ENCODE measurements at places on chromosomes 3 and 15.
A peak's percentile ranks its signal among the peaks of the same experiment; 100 is the strongest.

DNA sequence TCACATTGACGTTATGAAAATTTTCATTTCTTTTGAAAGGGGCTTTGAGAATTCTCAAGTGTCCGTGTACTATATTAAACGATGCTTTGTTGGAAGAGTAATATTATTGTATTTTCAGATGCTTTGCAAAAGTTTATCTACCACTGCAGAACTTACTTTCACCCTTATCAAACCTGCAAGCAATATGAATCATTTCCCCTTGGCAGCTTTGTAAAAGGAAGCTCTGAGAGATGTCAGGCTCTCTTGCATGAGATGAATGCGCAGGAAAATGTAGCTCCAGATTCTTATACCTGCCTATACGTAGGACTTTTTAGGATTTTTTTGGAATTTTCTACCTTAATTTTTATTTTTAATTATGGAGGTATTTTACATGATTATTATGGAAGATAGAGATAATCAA lies 34.5 kb downstream of the GPD1L start:
- no peak for DNase-seq

DNA sequence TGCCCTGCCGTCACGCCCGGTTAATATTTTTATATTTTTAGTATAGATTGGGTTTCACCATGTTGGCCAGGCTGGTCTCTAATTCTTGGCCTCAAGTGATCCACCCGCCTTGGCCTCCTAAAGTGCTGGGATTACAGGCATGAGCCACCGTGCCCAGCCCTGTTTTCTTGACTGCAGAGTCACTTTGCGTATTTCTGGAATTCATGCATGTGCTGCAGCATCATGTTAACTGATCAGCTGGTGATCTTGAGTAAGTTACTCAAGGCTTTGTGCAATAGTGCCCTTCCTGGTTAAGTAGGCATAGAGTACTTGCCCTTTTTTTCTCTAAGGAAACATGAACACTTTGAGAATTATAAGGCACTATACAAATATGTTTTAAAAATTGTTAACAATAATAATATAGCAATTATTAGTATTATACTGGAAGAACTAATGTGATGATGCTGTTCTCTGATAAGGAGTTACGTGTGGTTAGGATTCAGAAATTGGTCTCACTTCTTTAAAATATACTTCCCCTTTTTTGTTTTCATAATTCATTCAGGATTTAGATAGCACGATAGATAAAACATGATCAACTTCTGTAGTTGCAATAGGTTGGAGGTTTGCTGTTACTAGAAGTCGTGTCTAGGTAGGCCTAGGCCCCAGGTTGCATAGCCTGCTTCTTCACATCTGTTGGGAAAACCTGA lies 33.6 kb downstream of the GPR171 start:
- DNase-seq = no peak

DNA sequence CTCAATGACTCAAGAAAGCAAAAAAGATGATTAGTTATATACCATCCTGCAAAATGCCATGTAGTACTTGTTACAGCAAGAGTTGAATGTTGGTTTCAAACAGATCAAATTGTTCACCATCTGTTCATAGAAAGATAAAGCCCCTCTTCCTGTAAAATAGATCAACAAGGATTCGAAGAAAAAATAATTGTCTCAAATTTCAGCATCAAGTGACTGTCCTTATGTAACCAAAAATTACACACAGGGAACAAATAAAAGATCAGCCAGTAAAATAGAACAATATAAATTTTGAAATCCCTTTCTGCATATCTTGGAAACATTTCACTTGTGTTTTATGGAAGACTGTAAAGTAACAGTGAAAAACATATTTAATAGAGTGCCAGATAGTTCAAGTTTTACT lies 165.1 kb upstream of the STAC start:
- no peak for DNase-seq

- DNase-seq = no peak
Observed at GRCh38 chr3:160827516-160827915, 71.5 kb downstream of the PPM1L start.

GRCh38 chr3:24224666-24225384 lies 269.8 kb downstream of the THRB start:
- no peak for DNase-seq

DNA sequence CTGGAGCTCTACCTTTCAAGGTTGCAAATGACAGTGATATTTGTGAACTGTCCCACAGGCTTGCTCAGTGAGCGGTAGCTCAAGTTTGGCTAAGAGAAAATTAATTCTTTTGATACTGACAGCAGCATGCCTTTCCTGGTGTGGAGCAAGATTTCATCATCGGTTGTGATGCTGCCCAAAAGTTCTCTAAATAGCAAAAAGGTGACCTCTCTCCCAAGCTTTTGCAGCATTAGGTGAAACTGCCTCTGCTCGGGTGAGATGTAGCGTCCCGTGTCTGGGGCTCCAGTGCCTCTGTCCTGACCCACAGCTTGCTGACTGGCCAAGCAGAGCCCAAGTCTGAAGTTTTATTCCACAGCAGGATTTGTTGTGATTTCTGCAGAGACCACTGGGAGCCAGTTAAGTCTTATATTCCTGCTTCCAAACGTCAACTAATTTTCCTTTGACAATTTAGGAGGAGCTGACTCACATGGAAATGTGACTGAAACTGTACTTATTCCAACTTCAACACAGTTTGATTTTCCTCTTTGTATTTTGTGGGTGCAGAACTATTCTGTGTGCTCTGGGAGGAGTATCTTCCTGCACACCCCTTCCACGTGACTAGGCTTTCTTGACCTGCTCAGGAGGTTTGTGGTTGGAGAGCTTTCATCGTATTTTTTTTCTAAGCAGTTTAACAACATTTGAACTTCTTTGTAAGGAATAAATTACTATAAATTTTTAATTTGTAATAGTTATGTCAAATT lies 5.9 kb downstream of the SYNM start:
- no peak for DNase-seq

GRCh38 chr3:111594205-111594604 lies 941 bp downstream of the ZBED2 start:
- no peak for DNase-seq

DNA sequence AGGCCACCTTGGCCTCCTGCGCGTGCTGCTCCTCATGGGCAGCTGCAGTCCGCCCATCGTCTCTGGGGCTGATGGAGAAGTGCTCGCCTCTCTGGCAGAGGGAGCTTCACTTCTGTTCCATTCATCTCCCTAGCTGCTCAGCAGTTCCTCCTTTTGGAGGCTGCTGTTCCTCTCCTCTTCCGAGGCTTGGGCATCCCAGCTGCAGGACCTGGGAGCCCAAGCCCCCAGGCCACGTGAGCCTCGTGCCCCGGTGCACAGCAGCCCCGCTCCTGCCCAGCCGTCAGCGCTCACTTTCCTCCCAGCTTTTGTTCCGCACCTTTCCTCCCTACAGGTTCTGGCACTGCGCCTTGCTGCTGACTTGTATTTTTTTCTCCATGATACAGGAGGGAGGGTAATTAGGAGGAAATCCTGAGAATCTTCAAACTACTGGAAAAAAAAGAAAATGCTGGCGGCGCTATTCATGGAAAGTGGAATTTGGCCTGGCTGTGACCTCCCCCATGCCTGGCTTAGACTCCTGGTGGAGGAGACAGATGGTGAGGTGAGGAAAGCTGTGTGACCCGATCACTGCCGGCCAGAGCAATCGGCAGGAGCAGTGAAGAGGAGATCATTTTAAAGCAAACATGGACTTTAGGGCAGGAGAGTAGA lies 210.1 kb downstream of the CHST2 start:
- no peak for DNase-seq

DNA sequence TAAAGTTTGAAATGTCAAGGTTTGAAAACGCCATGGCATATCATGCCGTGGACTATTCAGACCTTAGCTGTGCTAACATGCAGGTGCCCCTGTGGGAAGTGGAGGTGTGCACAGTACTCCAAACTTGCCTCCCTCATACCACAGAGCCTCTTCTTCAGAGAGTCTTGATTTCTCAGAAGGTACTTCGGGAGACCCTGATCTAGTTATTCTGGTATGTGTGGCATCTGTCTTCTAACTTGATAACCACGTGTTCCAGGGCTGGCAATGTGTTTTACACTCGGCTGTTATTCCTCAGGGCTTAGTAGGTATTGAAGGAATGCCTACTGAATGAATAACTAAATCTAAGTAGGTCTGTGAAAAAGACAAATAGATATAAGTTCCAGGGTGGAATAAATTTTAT lies 309.9 kb downstream of the CLSTN2 start:
- no peak for DNase-seq

- DNase-seq = no peak
Observed at GRCh38 chr3:69542805-69543429, 157.0 kb upstream of the FRMD4B start.

GRCh38 chr3:192929755-192930547 lies 12.3 kb upstream of the MB21D2 start:
- DNase-seq = no peak

- DNase-seq = peak; percentile 93
Observed at GRCh38 chr3:42979044-42979972, at the start of gene GASK1A. TSS of gene GASK1A (plus strand) at chr3:42979311. CDS start at chr3:42979643, 332 bp downstream.

GRCh38 chr15:80839764-80840130 lies 60.6 kb downstream of the CEMIP start:
- no peak for DNase-seq

DNA sequence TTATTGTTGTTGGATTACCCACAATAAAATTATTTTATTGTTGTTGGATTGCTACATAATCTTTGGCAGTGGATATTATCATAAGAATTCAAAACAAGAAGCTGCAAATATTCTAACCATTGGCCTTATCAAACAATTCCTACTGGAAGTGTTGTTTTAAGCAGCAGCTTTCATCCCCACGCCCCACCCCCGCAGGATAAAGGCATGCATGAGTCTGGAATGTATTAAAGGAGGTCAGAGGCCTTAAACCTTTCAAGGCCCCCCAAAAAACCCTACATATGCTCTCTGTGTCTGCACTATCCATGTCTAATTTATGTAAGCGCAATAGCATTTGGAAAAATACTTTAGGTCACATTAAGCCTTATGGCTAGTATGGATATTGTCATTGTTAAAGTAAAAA lies 23.1 kb downstream of the P3H2 start:
- no peak for DNase-seq

- DNase-seq = no peak
Observed at GRCh38 chr15:98778960-98779359, 130.6 kb downstream of the IGF1R start.

GRCh38 chr3:189395825-189396224 lies 224.1 kb downstream of the TPRG1 start:
- DNase-seq = no peak

DNA sequence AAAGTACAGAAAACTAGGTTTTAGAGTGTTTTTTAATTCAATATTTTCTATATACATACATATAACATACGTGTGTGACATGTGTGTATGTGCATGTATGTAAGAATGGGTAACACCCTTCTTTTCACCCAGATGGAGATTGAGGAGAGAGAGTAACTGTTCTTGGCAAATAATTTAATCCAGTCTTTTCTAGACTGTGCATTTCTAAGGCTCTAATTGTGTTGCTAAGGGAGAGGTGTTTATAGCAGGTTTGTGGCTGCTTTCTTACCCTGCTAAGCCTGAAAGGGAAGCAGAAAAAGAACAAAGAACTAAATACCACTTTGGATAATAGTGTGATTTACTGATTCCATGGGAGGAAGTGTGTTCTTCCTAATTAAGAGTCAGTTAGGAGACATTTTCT lies 46.0 kb upstream of the ALDH1L1 start:
- DNase-seq = no peak

Data from posterior vena cava (tissue), 2 donors.